ENCODE measurements at places on chromosomes 2 and 18.
A peak's percentile ranks its signal among the peaks of the same experiment; 100 is the strongest.

DNA sequence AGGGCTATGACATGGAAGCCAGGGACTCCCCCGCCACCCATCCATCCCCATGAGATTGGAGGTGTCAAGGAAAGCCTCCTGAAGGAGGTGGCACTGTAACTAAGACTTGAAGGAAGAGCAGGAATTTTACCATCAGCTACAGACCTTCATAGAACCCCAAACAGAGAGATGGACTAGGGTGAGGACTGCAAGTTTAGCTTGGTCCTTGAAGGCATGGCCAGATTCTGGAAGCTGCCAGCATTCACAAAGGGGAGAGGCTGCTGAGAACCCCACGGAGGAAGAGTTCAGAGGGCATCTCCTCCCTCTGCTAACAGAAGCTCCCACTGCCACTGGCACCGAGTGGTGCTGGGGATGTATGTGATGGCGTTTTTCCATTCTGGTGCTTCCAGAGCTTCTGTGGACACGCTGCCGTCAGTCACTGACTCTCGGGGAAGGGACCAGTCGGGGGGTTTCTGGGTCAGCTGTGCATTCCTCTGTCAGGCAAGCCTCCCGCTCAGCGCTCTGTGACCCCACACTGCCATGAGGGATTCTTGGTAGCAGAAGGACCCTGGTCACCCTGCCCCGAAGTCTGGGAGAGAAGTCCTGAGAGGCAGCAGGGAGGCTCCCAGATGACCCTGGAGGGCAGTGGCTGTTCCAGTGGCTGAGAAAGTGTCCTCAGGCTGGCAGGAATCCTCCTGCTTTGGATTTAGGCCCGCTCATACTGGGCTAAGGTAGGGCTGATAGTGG, 18.1 kb downstream of the TMEM185B start:
- peak; percentile 2 for DNase-seq

DNA sequence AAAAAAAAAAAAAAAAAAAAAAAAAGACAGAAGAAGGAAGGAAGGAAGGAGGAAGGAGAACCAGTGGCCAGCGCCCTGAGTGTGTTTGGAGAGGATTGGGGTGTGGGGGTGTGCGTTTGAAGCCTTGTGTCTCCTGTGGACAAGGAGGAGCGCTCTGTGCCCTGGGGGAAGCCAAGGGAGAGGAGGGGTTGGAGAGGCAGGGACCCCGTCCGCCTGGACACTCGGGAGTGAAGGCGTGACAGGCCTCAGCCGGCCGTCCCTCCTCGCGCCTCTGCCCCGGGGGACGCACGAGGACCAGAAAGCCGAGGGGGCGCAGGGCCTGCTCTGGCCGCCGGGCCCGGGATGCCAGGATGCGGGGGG, 44.9 kb downstream of the SERTAD2 start:
- DNase-seq = no peak

DNA sequence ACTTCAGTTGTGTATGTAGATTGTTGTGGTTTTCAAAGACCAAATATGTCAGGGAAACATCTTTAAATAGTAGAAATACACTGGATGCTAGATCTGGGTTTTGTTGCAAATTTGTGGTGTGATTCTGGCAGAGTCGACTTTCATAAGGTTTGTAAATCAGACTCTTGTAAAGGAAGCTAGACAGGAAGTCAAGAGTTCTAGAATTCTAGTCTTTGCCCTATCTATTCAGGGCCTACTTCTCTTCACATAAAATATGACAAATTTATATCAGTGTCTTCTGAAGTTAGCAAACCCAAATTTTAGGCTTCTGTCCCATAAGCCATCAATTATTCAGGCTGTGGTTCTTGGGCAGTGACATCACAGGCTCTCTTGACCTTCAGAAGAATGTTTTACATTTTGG, 1579.2 kb upstream of the PIK3C3 start:
- DNase-seq = no peak

GRCh38 chr18:35019933-35020332, 21.3 kb upstream of the MAPRE2 start:
- DNase-seq = no peak

- DNase-seq = no peak
Observed at GRCh38 chr18:7677424-7677823, 110.3 kb downstream of the PTPRM start.

DNA sequence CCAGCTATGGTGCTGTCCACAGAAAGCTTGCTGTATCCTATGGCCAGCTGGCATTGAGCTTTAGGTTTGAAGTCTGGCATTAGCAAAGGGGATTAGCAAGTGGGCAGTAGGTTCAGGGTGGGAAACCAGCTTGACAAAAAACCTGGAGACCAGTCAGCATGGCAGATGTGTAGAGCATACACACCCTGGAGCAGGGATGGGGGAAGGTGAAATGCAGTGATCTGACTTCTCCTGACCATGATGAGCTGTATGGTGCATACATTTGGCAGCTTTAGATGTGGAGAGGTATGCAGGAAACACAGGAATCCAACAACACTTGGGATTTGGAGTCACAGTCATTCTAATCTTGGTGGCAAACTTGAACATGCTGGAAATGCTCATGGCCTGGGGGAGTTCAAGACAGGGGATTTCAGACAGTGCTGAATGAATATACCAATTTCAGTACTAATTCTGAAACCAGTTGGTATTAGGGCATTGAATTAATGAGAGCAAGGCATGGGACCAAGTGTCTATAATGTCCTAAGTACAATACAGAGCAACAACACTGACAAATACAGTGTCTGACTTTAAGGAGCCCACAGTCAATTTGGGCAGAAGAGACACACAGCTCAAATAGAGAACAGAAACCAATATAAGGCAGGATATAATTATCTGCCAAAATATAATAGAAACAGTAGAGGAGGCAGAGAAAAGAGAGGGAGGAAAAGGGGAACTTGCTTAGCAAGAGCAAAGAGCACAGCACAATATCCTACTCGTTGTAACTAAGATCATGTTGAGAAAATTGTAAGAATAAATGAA, 11.8 kb downstream of the ARHGAP15 start:
- DNase-seq = no peak

- no peak for DNase-seq
Observed at GRCh38 chr18:31490833-31491232, 7.1 kb upstream of the DSG2 start.

DNA sequence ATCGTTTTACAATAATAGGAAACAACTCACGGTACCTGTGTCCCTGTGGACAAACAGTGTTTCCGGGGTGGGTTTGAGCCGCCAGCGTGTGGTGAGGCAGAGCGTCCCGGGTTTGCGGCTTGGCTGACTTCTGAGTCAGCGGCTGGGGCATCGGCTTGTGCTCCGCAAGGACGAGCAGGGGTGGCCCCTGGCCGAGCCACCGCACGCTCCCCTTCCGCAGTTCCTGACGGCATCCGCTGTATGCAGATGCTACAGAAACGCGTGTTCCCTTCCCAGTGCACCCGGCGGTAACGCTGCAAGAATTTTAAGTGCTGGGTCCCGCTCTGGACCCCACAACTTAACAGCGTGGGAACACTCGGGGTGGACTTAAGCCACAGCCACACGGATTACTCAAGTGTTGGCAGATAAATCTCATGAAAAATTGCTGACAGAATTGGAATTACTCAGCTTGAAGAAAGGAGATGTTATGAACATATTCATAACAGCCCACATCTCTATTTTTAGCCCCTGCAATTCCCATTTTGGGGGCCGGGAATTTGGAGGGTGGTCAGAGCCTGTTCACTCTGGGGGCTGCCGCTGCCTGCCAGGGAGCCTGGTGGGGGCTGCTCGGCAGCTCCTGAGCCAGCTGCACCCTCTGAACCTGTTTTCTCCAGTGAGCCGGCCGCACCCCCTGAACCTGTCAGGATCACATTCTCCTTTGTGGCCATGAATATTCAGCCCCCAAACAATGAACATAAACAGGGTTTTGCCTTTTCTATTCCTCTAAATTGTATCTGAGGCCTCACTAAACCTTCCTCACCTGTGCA, 12.6 kb upstream of the KCNG2 start:
- no peak for DNase-seq

GRCh38 chr2:53784436-53784835, 2.3 kb downstream of the ASB3 start:
- DNase-seq = no peak

- DNase-seq = no peak
Observed at GRCh38 chr2:3443506-3444084, 64.1 kb downstream of the TRAPPC12 start.

GRCh38 chr18:59448546-59448945, 89.5 kb upstream of the LMAN1 start:
- no peak for DNase-seq

- DNase-seq = no peak
Observed at GRCh38 chr2:150811259-150811855, 323.9 kb upstream of the RND3 start.

DNA sequence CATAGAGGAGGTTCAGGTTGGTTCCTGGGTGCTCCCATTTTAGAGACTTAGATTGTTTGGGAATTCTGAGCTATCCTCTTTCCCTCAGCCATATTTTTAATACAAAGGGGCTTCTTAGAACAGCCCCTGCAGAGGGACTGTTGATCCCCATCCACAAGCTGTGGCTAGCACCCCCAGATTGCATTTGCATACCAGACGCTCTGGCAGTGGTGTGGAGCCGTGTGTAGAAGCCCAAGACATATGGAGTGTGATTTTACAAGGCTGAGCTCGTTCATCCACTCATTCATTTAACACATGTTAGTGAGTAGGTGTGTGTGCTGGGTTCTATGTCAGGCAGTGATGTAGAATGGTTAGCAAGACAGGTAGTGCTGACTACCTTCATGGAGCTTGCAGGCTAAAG, 166.7 kb upstream of the BOD1L2 start:
- DNase-seq = no peak

GRCh38 chr18:31710826-31711225, 26.4 kb upstream of the B4GALT6 start:
- no peak for DNase-seq

GRCh38 chr2:100592226-100592625, 29.4 kb downstream of the PDCL3 start:
- no peak for DNase-seq

GRCh38 chr2:74849228-74849892, 15.4 kb downstream of the HK2 start:
- no peak for DNase-seq

GRCh38 chr2:233349005-233349998, 5.0 kb upstream of the DGKD start:
- DNase-seq = no peak

- DNase-seq = peak; percentile 83
Observed at GRCh38 chr2:189350540-189351209, 90.6 kb upstream of the WDR75 start.

- no peak for DNase-seq
Observed at GRCh38 chr18:9334973-9335696, 562 bp downstream of the TWSG1 start.

DNA sequence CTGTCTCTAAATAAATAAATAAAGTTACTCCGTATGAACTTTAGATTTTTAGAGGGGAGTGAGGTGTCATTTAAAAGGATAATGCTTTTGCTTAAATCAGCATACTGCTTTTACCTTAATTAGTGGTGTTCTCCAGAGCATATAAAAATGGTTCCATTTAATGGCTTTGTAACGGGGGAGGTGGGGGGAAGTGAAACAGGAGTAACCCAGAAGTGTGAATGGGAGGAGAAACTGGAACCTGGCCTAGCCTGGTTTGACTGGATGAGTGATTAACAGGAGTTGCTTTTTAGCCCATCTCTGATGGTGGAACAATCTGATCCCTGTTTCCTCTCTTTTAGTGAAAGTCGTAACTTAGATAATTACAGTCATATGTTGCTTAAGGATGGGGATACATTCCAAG, 1.6 kb downstream of the CNDP2 start:
- no peak for DNase-seq

GRCh38 chr2:37630776-37631175, 40.7 kb downstream of the CDC42EP3 start:
- no peak for DNase-seq

DNA sequence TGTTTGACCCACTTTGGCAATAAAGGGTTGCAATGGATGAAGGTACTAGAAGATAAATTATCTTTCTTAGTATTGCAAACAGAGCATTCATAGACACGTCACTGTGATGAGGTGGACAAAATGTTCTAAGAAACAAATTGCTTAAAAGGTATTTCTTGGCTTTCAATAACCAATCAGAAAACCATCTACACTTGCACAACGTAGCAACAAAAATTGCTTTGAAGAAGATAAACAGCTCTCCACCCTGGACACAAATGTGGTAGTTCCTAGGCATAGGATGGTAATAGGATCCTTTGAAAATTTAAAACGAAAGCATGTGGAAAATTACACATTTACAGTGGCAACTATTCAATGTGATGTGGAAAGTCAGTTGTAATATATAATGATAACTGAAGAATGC, 439.9 kb upstream of the ETAA1 start:
- DNase-seq = no peak

Measured in H4 (cell line).